ENCODE measurements at places on chromosomes 4 and X.

DNA sequence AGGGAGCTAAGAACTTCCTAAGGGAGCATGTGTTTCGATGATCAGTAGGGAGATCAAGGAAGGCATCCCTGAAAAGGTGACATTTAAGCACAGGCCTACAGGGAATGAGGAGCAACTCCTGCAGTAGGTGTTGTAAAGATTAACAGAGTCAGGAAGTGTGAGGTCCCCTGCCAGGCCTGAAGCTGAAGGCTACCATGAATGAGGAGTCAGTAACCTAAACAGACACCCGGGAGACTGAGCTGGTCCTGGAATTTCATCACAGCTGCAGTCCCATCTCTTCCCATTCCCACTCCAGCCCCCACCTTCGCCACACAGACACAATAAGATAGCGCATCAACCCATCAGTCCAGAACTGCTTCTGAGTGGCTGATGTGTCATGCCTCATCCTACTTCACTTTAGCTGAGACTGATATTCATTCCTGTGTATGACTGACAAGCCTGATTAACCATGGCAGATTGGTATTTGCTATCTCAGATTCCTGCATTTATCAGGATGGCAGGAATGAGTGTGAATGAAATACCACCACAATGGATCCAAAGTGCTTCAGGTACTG, 27.0 kb upstream of the EFNB1 start:
- DNase-seq: no peak

GRCh38 chr4:109873791-109874514, 26.0 kb downstream of the LRIT3 start:
- no peak for DNase-seq

DNA sequence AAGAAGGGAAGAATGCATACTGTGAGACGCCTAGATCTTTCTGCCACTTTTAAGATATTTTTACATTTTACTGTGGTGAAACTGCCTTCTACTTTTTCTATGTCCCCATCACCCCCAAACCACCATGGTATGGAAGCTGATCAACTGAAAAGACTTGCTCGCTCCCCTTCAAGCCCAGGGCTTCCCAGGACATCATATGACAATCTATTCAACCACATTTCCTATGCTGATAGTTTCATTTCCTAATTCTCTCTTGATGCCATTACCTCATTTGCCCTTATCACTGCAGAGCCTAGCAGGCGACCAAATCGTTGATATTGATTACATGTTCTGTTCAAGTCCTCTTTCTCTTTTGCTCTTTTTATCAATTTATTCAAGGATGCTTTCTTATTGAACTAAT, 40.1 kb upstream of the KLHL34 start:
- no peak for DNase-seq

GRCh38 chr4:37742149-37742548, 56.0 kb upstream of the RELL1 start:
- DNase-seq: no peak

DNA sequence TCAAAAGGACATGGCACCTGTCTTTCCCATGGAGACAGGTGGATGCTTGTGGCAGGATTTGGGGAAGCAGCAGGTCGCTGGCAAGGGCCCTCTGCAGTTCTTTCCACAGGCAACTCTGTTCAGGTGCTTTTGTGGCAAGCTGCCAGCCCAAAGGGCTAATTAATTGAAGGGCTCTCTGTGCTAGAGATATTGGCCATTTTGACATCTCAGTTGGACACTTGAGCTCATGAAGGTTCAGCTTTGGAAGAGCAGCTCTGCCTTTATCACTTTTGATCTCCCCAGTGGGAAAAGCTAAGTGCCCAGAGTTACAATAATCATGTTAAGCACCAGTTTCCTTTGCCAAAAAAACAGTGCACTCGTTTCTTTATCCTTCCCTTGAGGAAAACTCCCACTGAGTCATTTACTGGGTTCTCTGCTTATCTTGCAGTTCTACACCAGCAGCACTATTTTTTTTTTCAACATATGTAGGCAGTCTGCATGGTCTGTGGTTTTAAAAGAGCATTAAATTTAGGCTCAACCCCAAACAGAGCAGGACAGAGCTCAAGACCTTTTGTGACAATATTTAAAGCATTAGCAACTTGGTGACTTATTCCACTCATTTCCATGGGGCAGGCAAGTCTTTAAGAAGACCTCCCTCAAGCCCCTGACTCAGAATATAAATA, 336.4 kb upstream of the RASGEF1B start:
- DNase-seq: peak; percentile 89

DNA sequence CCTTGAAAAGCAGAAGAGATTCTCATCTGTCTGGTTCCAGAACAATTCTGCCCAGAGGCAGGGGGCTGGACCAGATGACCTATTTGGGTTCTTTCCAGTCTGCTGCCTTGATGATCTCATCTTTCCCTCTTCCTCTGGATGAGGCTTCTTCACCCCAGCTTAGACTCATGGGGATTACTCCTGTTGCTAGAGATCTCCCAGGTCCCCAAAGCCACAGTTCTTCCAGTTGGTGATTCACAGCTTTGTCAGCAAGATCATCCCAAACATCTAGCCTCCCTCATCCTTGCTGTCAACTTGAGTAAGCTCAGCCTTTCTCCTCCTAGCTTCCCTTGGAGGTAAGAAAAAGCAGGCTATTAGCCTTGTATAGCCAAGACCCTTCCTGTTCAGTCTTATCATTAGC, 64.2 kb upstream of the PJA1 start:
- no peak for DNase-seq

- DNase-seq: peak; percentile 33
These were observed 33.2 kb upstream of the SLC9A7 start for GRCh38 chrX:46791927-46792809.

GRCh38 chr4:121448231-121448630, 67.4 kb upstream of the QRFPR start:
- no peak for DNase-seq

DNA sequence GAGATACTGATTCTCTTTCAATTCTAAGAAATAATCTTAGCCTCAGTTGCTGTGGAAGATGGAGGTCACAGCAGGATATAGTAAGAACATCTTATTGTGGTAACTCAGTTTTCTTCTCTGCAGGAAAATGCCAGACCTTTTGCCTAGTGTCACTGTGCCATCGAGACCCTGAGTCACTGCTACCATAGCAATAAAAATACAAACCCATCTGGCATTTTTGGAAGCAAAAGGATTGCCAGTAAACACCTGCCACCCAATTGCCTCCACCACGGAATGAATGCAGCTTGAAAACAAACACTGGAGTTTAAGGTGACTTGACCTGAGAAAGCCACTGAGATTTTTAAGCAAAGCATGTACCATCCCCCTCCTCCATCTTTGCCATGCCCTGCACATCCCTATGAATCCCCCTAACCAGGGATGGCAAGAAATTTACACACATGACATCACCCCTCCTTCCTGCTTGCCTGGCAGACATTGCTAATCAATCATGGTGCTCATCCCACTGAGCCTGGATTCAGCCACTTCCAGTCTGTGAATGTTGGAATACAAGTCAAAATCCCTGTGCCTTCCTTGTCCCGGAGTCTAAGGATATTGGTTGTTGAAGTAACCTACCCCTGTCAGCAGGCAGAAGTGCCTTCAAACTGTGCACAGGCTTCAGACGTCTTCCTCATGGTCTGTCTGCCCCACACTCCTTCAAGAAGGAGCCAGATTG, 59.6 kb upstream of the MAMLD1 start:
- no peak for DNase-seq
